ENCODE measurements at places on chromosomes 6 and 20.

GRCh38 chr6:22017766-22018165 is 279.1 kb downstream of the PRL start:
- DNase-seq: no peak

GRCh38 chr6:143370812-143371370 is 79.6 kb downstream of the ADAT2 start:
- DNase-seq: no peak

DNA sequence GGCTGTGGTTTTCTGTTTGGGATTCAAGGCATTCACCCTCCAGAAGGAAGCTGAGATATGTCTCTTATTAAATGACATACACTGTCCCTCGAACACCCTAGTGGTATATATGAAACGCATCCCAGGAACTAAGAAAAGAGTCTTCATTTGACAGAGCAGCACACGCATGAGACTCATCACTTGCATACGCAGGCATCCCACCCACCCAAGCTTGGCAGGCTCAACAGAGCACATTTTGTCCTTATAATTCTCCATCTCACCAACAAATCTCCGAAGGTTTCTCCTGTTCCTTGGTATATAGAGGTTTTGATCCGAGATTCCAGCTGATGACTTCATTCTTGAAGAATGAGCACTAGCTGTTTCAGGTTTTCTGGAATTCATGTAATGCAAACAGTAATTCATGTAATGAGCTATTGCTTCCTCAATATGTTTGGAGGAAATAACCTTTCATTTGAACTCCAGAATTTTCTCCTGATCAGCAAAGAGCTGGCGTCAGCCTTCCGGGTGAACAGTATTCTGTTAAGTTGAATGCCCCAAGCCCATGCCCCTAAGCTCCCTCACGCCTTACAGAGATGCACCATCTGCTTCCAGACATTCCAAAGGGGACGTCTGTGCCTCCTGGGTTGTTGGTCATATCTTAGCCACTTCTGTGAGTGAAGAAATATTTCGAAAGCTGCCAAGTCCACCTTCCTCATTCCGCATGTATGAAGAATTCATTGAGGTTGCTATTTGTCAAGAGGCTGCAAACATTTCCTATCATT is 66.0 kb upstream of the CDH4 start:
- peak; percentile 98 for DNase-seq

GRCh38 chr6:69007781-69008180 is 372.7 kb downstream of the ADGRB3 start:
- DNase-seq: no peak

DNA sequence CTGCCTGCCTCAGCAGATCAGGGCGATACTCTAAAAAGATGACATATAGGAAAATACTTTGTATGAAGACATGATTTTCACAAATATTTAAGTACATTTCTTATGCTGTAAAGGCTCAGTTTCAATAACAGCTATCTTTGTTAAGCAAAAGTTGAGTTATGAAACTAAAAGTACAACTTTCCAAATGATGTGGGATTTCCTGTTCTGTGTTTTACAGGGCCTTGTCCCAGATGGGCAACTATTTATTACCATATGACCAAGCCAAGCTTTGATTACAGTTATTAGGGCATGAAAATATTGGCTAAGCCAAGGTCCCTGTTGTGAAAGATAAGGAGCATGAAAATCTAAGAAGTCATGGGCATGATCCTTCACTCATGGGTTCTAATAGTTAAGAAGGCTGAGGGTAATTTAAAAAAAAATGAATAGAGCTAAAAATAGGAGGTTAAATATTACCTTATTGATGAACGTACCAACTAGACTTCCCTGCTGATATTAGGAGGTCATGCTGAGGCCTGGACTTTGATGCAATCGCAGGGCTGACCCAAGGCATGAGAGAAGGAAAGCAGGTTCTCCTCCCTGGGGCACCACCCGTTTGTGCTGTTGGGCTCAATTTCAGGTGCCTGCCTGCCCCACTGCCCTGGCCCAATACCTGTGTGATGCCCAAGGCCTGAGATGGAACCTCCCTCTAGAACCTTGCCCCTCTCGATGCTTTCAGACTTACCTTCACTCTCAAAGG is 294.4 kb upstream of the PRDM1 start:
- DNase-seq: no peak

- no peak for DNase-seq
These were observed 89.0 kb downstream of the CD40 start for GRCh38 chr20:46206992-46207549.

DNA sequence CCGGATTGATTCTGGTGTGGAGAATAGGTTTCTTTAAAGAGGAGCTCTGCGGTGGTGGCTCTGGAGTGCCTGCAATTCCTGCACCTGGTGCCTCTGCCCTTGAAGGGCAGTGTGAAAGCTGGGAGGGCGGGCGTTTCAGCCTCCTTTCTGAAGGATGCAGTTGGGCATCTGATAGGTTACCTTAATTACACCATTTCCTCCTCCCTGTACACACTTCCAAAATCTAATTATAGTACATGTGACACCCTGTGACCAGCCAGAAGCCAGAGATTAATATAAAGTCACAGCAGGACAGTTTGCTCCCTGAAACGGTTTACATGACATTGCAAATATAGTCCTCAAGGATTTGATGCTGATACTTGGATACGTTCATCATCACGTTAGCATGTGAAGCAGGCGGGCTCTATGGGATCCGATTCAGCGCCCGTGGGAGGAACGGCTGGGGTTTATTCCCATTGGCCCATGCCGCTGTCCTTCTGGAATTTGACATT is 548.2 kb downstream of the QKI start:
- DNase-seq: no peak

GRCh38 chr20:60365882-60366281 is 407.7 kb downstream of the CDH26 start:
- no peak for DNase-seq

DNA sequence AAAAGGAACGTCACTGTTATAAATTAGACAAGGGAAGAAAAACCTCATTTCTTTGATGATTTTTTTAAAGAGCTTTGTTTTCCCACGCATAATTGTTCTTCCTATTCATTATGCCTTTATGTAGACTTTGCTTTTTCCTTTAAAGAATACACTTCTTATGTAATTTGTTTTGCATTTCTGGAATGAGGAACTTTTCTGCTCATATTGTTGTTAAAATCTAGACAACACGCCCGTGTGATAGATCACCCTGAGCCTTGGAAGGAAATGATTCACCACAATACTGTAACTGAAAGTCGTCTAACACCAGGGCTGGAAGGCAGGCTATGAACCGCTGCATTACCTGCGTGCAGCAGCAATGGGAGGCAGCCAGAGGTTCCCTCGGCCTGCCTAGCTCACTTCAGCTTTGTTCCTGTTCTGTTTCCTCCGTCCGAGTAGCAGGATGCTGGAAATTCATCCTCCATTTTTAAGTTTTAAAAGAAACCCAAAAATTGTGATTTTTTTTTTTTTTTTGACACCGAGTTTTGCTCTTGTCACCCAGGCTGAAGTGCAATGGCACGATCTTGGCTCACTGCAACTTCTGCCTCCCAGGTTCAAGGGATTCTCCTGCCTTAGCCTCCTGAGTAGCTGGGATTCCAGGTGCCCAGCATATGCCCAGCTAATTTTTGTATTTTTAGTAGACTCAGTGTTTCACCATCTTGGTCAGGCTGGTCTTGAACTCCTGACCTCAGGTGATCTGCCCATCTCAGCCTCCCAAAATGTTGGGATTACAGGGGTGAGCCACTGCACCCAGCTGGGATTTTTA is 49.6 kb upstream of the ZNF217 start:
- DNase-seq: peak; percentile 84

- DNase-seq: peak; percentile 25
These were observed 35.8 kb upstream of the TMEM14A start for GRCh38 chr6:52635049-52635577.

DNA sequence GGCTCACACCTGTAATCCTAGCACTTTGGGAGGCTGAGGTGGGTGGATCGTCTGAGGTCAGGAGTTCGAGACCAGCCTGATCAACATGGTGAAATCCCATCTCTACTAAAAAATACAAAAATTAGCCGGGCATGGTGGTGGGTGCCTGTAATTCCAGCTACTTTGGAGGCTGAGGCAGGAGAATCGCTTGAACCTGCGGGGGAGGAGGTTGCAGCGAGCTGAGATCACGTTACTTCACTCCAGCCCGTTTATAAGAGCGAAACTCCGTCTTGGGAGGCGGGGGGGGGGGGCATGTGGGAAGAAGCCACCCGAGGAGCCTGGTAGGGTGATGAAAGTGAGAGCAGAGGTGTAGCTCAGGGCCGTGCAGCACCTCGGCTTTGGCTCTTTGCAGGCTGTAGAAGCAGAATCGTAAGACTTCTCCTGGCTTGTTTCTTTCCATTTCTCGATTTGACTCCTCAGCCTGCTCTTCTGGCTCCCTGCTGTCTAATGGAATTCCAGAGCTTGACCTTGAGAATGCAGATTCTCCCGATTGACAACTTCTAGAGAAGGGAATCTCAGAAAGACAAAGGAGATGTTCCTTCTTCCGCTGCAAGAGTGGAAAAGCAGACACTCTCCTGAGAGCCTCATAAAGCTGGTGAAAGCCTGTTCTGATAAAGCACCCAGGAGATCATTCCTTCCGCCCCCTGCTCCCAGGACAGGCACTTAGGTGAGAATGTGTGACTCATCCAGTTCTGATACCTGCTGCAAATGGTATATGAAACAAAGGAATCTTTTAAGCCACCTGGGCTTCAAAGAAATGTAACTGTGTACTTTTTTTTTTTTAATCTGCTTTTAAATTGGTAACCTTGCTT is 26.0 kb upstream of the PPP1R16B start:
- DNase-seq: no peak

DNA sequence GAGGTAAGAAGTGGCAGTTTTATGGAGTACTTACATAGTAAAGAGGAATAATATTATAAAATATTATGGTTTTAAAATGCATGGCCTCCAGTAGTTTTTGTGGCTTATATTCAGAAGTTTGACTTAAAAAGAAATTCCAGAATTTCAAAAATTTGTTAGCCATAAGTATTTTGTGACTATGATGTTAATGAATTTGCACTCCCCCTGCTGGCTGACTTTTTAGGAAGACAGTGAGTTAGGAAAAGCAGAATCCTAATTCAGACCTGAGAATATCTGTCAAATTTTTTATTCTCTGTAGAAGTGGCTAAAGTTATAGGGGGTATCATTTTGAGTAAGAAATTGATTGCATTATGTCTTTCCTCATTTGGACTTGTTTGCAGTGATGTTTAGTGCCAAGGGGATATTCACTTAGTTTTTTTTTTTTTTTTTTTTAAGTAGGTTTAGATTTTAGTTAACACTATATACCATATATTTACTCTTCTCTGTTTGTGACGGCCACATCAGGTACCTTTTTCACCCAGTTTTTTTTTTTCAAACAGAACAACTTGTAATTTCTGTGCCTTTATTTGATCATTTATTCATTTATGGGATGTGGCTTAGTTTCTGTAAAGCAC is 40.8 kb downstream of the ZFAND3 start:
- DNase-seq: peak; percentile 61

- no peak for DNase-seq
These were observed 6.1 kb downstream of the DACT2 start for GRCh38 chr6:168313431-168314011.

DNA sequence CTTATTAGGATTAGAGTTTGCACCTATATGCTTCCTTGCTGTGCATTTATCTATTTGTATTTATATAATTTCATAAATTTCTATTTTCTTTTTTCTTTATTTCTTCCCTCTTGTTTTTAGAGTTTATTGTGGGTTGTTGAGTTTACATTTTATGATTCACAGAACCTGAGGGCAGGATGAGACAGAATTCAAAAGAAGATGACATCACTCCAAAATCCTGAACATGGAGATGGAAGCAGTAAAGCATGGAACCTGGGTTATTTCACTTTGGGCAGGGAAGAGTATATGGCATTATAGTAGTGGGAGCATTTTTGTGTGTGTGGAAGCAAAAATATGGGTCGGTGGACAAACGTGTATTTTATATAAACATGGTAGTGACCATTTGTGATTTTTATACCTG is 157.5 kb downstream of the RFX6 start:
- DNase-seq: no peak

DNA sequence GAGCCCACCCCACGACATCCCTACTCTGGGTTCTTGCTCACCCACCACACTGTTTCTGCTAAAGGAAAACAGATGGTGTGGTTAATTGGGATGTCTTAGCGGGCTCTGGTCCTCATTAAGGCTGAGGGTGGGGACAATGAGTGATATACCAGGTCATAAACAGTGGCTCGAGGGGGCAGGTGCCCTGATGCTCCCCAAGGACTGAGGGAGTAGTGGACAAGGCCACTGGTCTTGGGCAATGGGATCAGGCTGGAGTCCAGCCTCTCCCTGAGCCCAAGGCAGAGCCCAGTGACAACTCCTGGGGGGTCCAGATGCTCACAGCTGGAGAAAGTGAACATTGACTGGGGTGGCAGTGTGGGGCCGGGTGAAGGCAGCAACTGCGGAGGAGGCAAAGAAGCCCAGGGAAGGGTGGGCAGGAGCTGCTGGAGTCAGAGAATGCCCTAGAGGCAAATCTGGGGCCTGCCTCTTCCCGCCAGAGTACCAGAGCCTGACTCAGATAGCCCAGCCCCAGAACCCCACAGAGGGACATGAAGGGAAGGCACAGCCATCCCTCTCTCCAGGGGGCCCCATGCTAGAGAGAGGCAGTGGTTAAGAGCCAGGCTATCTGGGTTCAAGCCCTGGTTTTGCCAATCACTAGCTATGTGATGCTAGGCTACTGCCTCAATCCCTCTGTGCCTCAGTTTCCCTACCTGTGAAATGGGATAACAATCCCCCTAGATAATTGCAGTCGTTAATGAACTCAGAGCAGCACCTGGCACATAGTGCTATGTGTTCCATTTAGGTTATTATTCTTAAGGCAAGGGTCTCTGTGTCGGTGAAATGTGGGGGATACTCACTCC is 72.3 kb downstream of the MRPL14 start:
- DNase-seq: peak; percentile 90

- peak; percentile 63 for DNase-seq
These were observed 1.7 kb downstream of the KCNK15 start for GRCh38 chr20:44747166-44748004.

DNA sequence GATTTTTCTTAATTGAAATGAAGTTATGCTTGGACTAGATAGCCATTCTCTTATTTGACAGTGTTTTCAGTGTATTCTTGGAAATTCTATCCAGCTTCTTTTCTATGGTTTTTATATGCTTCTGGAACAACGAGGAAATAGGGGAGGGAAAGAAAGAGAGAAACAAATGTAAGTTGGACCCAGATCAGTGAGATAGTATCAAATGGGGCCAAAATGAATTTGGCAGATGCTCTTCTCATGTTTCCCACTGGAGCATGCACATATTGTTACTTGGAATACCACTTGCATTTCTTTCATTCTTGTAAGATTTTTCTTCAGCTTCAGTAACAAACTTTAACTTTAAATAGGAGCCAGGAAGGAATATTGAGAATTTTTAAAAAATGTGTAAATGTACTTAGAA is 312.3 kb downstream of the PRL start:
- peak; percentile 43 for DNase-seq

- peak; percentile 57 for DNase-seq
These were observed 226.7 kb downstream of the LMBRD1 start for GRCh38 chr6:69570106-69570505.

GRCh38 chr6:120966321-120966720 is 368.0 kb downstream of the TBC1D32 start:
- DNase-seq: no peak

- DNase-seq: peak; percentile 65
These were observed 17.9 kb upstream of the PRDM13 start for GRCh38 chr6:99588618-99589289.

All from fibroblast of skin of right biceps (primary cell).